ENCODE measurements at places on chromosomes 6 and 20.
A peak's percentile ranks its signal among the peaks of the same experiment; 100 is the strongest.

DNA sequence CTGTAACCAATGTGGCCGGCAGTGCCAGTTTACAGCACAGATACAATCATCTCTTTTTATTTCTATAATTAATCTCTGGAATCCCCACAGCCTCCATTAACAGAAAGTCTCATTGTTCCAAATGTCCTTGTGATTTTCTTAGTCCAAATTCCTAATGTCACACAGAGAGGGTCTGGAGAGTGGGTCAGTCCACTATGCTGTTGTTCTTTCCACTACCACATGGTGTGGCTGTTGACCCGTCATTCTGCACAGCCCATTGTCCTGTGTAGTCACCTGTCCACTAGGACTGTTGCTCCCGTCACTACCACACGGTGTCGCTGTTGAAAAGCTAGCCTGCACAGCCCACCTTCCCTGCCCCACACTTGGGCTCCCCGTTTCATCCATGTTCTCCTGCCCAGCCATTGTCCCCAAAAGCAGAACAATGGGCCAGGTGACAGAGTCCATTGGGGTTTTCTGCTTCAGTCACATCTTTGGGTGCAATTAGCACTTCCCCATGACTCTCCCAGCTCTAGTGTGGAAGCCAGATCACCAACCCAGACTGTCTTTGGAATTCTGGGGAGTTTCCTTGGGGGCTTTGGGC is 8.6 kb upstream of the LBP start:
- peak; percentile 7 for DNase-seq

DNA sequence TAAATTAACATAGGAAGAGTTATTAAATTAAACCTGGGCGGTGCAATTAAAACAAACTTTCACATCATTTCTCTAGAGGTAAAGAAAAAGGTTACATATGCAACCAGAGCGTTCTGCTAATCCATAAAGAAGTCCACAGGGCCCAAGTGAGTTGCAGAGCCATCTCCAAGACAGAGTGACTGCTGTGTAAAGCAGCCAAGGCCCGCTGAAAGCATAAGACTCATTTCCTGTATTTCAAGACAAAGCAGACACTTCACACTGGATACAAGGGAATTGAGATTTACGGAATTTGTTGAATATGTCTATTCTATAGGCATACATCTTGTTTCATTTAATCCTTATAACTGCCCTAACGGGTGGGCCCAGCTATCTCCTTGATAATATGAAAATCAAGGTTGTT is 422.8 kb downstream of the CBLN4 start:
- DNase-seq: no peak

- peak; percentile 43 for DNase-seq
Observed at GRCh38 chr20:48717095-48717672, 110.6 kb downstream of the PREX1 start.

DNA sequence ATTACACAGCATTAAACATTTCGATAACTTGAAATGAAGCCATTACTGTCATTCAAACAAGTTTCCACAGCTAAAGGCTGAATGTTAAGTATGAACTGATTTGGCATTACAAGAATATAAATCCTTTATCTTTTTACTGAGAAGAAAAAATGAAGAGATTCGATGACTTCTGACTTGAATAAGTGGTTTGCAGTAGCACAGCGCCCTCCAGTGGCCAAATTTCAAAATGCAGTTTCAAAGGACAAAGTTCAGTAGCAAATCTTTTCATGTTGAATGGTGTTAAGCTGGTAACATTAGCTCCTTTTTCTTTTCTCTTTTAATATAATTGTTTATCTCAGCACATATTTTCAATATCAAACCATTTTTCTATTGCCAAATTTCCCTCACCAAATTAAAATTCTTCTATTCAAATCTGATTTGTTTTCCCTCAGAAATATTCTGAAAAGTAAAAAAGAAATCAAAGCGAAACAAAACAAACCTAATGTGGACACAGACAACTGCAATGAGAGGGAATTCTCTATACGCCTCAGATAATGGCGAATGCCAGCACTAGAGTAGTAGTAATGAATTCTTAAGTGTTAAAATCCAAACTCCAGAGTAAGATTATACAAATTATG is 145.7 kb downstream of the BTBD9 start:
- DNase-seq: peak; percentile 80

DNA sequence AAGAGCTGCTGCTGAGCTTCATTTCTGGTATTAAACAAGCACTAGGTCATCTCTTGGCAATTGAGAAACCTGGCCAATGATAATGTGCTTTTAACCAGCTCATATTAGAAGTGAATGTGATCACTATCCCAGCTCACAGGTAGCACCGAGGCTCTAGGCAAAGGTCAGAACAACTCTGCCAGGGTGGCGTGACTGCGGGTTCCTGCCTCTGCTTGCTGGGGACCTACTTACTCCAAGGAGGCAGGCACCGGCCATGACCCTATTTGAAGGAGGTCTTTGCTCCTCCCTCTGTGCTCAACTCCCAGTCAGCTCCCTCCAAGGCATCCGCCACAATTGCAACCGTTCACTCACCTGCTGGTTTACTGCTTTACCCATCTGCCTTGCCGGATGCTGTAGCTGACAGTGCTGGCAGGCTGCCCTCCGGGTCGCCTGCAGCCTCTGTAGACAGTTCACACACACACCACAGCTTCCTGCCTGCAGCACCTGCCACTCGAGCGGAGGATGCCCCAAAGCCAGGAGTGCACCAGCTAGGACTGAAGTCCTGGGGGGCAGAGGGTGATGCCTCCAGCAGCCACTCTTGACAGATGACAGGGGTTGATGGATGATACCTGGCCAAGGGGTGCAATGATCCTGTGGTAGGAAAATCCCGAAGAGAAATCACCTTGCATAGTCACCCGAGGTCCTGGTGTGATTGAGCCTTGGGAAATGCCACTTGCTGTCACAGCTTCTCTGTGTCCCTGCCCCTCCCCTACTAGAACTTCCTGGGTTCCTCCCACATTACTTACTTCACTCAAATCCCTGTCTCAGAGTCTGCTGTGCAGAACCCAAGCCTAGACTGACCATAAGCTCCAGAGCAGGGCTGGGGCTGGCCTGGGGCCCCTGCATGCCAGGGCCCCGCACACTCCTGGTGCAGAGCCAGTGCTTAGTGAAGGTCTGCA is 8.8 kb upstream of the VSX1 start:
- DNase-seq: no peak

DNA sequence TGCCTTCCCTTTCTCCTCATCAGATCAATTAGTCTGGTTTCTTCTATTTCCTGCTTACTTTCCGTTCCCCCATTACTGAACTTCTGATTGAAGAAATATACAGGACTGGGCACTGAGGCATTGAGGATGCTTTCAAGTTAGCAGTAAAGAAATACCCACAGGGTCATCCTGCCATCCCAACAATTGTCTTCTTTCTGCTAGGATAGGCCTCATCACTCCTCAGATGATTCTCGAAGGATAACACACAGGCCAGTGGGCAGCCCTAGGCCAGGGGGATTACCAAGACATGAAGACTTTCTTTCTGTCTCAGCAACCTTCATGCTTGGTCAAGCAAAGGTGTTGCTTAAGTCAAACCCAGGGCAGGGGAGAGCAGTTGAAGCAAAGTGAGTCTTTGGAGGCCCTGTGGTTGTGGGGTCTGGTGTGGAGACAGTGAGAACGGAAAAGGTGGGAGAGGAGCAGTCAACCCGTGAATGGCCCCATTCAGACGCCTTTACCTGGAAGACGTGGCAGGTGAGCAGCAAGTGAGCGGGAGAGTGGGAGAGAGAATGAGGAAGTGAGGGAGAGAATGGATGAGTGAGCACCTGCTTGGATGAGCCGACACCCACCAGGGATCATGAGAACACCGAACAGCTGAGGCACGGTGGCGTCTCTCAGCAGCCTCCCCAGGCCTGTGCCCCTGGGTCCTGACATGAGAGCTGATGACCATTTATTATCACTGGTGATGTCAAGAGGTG is 462.9 kb downstream of the PREX1 start:
- DNase-seq: no peak

DNA sequence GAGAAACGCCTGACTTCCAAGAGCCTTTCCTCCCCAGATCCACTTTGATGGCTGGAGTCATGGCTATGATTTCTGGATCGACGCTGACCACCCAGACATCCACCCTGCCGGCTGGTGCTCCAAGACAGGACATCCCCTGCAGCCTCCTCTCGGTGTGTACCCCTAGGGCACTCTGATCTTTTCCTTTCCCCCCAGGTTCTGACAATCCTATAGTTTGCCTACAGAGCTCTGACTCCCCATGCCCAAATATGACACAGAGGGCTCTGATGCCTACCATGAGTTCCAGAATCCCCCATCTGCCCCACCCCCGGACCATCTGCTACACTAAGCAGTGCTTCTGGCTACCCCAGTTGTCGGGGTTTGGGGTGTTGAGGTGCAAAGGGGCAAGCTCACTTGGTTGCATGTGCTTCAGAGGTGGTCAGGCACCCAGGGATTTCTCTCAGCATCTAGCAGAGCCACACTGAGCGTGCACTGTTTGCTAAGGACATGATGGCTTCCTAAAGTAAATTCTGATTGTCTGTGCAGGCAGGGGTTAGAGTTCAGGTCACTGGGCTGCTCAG is 24.0 kb upstream of the SGK2 start:
- DNase-seq: no peak

- DNase-seq: no peak
Observed at GRCh38 chr20:6122111-6122872, 538 bp downstream of the FERMT1 start.

DNA sequence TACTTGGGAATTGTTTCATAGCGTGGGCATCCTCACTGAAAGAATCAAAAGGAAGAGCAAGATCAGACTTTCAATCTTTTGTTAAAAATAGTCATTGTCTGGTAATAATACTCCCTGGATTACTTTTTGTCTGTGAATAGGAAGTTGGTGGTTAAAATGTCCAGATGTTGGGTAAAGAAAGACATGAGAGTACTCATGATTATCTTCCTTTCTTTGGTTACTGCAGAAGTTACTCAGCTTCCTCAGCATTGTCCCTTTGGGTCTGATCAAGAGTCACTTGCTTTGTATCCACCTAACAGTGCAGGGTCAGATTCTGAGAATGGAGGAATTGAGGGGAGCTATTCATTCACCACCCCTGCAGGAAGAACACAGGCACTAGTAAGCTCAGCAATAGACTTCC is 54.6 kb downstream of the RIN2 start:
- DNase-seq: no peak

DNA sequence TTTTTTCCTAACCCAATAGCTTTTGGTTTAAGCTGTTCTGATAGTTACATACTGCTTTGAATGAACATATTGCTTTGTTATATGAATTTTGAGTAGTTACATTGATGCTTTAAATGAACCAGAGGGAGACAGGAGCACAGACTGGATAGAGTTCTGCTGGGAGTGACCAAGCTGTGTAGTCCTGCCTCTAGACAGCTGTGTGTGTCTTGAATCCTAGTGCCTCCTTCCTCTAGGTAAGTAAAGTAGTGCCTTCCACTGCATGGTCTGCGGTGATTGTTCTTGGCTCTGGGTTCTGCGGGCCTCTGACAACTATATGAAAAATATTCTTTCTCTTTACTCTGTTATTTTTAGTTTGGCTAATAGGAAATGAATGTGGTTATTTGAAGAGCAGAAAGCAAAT is 46.0 kb upstream of the ADGRG6 start:
- DNase-seq: no peak

- DNase-seq: no peak
Observed at GRCh38 chr6:3229566-3230178, 2.2 kb upstream of the TUBB2B start.

DNA sequence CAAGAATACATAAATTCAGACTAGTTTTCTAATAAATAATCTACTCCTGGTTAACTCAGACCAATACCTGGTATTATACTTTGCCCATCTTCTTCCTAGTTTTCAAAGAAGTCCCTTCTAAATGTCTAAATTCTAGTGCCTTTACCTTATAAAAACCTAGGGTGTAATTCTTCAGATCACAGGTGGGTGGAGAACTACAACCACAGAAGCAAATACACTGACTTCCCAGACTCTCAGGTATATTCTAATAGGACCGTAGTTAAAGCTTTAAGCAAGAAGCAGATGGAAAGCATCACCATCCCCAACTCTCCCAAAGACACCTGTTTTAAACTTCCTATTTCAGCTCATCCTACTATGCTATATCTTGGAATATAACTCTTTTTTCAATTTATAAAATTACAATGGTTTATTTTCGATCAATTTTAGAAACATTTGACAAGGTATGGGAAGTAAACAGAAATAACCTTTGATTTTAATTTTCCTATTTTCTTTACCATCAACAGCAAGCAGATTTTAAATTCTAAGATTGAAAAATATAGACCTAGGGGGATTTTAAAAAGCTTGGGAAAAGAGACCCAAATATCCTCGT is 15.8 kb downstream of the MAN1A1 start:
- peak; percentile 35 for DNase-seq

DNA sequence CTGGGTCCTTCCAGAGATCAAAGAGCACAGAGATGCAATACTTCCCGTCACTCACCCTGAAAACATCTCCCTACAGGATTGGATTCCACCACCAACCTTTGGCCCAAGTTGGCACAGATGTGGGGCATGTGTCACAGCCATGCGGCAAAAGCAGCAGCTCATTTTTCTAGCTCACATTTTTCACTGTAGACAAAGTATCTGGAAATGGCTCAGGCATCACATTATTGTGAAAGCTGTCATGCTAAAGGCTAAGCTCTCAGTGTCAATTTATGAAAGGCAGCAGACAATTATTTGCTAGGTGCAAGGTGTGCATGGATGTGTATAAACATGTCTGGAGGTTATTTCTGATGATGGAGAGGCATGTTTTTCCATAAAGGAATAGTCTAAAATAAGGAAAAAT is 248.8 kb upstream of the PRND start:
- DNase-seq: no peak

- DNase-seq: no peak
Observed at GRCh38 chr6:25279748-25280343, 672 bp downstream of the CARMIL1 start.

GRCh38 chr6:5657684-5658430 is 348.9 kb downstream of the NRN1 start:
- no peak for DNase-seq

GRCh38 chr20:49814057-49814694 is 1.5 kb downstream of the SLC9A8 start:
- no peak for DNase-seq

- no peak for DNase-seq
Observed at GRCh38 chr20:52481443-52481842, 289.9 kb upstream of the ZFP64 start.

- DNase-seq: no peak
Observed at GRCh38 chr20:13340088-13340487, 119.0 kb downstream of the ISM1 start.

- no peak for DNase-seq
Observed at GRCh38 chr6:140794544-140794943, 1338.2 kb upstream of the GJE1 start.

- no peak for DNase-seq
Observed at GRCh38 chr6:160076009-160076408, 45.6 kb upstream of the SLC22A1 start.

- DNase-seq: no peak
Observed at GRCh38 chr20:59955131-59955796, 3.0 kb upstream of the CDH26 start.

- DNase-seq: no peak
Observed at GRCh38 chr20:6046432-6046831, 7.4 kb downstream of the LRRN4 start.

- DNase-seq: no peak
Observed at GRCh38 chr6:150549007-150549406, 50.7 kb upstream of the PLEKHG1 start.

- no peak for DNase-seq
Observed at GRCh38 chr6:41715795-41716515, 19.5 kb downstream of the TFEB start.
